ENCODE measurements at places on chromosomes 5 and 9. TPM values are rescaled to one million over a fixed set of nuclear protein-coding genes. Genes with fewer than 3 reads are reported as not detected.

PLAC8L1 gene
- 0.87 TPM for total RNA-seq

STKLD1 gene
- not detected for total RNA-seq

IL31RA gene
- 3.7 TPM for total RNA-seq

GABRA1 gene
- not detected for total RNA-seq

TMEFF1 gene
- 0.27 TPM for total RNA-seq

PHF24 gene
- total RNA-seq = 0.88 TPM

DNA sequence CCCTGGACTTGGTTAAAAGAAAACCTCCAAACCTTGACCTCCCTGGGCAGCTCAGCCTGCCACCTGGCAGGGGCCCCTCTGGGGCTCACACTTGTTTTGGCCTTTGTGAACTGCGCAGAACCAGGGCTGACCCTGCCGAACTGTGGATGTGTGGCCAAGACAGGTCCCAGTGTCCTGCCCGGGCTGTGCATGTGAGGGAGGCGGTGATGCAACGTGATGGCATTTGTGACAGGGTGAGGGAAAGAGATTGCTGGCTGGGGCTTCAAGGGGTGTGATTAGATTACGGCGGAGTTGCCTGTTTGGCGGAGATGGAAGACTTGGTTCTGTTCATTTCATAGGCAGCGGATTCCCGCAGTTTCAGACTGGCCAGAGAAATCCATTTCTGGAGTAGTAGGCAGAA lies 30.4 kb upstream of the NKX2-5 start:
- no peaks in the 10 kb centered on the region for H3K4me1 ChIP-seq
- H3K4me3 ChIP-seq = no peak overlapping the region
- H3K27ac ChIP-seq = no peak overlapping the region

- peaks cover 5% of the 10 kb centered on the region for H3K36me3 ChIP-seq
- H3K27ac ChIP-seq = no peak overlapping the region
- no peaks in the 10 kb centered on the region for H3K4me1 ChIP-seq
- no peak for DNase-seq
Measured at GRCh38 chr5:88713818-88714217, 169.2 kb downstream of the MEF2C start.

GRCh38 chr5:176879663-176880361 lies 19.3 kb downstream of the HK3 start:
- no peak overlapping the region for H3K4me3 ChIP-seq
- DNase-seq = peak; percentile 72
- no peaks in the 10 kb centered on the region for H3K4me1 ChIP-seq
- H3K36me3 ChIP-seq = no peaks in the 10 kb centered on the region
- no peaks in the 10 kb centered on the region for H3K27me3 ChIP-seq

DNA sequence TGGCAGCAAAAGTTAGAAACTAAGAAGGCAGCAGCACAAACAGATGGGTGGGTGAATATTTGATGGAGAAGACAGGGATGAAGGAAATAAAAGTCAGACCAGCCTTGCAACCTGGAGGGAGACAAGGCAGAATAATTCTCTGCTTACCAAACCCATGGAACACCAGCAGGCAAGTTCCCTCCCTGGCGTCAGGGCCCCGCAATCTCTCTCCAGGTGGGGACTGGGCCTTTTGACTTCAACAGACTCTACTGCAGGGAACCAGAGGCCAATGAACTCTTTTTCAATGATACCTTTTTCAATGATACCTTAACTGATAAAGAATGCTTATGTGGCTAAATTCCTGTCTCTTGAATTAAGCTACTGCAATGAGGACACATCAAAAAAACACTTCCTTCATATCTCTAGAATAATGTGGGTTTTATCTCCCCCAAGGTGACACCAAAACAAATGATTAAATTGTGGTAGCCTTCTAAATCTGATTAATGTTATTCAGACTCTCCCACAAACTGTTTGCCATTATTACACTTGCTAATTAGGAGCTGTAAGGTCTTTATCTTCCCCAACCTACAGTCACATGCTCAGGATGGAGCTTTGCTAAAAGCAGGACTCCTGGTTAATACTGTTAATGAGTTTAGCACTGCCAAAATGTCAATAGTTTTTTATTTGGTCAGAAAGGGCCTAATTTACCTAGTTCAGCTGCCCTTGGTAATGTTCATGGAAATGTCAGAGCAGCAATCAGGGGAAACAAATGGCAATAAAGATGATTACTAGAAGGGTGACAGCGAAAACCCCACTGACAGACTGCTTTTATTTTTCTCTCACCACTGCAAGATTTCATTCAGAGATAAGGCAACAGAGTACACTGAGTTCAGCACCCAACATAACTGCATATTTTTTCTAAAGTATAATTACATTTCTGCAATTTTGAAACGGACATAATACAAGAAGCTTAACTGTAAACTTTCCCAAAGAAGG lies 165.5 kb downstream of the TSSK1B start:
- DNase-seq = no peak
- H3K27me3 ChIP-seq = no peaks in the 10 kb centered on the region
- H3K4me3 ChIP-seq = no peak overlapping the region

GRCh38 chr5:175663186-175664184 lies 5.6 kb downstream of the HRH2 start:
- H3K27ac ChIP-seq = no peak overlapping the region
- no peaks in the 10 kb centered on the region for H3K27me3 ChIP-seq
- DNase-seq = no peak
- H3K36me3 ChIP-seq = no peaks in the 10 kb centered on the region
- H3K4me1 ChIP-seq = no peaks in the 10 kb centered on the region

DNA sequence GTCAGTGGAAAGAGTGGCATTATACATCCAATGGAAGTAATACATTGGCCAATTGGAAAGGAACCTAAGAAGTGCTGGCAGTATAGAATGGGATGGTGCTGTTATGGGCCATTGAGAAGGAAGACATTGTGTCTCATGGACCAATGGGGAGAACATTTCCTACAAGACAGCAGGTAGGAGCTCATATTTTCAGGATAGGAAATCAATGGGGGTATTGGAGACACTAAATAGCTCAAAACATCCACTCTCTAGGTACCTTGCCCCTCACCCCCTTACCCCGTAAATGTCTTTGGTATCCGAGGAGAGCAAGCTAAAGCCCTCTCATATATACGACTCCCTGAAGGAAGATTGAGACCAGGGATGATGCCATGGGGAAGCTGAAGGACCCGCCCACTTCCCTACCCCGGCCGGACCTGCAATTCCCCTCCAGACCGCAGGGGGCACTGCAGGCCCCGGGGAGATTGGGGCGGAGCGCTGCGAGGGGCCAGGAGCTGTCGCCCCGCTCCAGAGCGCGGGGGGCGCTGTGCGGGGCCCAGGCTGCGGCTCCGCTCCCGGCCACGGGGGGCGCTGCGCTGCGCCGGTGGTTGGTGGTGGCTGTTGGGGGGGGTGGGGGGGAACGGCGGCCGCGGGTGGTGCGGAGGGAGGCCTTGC lies at the start of gene KDM3B:
Gene KDM3B (plus strand): TSS at position 615 of the 651 bp plus-strand sequence. CDS start 111 bp downstream, outside the sequence.
- peak within 1 kb of the TSS; percentile 66 for H3K4me3 ChIP-seq
- H3K27me3 ChIP-seq = no peaks in the 10 kb centered on the region
- H3K36me3 ChIP-seq = no peaks in the 10 kb centered on the region
- peak; percentile 87 for DNase-seq

DNA sequence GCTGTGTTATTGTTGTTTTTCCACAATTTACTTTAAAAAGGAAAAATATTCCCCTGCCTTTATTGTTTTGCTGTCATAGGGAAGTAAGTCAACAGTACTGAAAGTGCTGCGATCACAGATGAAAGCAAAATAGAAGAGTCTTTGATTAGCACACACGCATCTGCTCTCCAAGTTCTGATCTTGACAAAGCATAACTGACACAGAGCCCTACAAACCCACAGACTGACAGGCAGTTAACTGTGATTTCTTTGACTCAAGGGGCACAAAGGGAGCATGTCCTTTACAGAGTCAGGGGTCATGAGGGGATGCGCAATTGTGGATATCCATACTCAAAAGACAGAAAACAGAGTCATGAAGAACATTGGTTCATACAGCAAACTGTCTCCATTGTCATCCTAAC lies 123.7 kb downstream of the SNCAIP start:
- no peak overlapping the region for H3K27ac ChIP-seq
- H3K4me3 ChIP-seq = no peak overlapping the region
- DNase-seq = no peak

DNA sequence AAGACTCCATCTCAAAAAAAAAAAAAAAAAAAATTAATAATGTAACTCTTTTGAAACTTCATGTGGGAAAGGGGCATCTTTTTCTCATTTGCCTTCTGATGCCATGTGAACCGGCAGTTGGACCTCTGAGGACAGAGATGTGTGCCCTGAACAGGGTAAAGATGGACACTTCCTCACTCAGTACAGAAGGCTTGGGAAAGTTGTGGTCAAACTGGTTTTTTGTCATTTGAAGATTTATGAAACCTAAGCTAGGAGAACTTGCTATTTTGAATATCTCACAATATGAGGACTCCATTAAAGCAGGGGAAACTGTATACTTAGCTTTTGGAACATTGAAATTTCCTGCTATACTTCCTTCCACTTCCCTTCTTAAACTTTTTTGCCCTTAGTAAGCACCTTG lies 147.5 kb upstream of the ALDH1B1 start:
- H3K36me3 ChIP-seq = no peaks in the 10 kb centered on the region
- DNase-seq = no peak
- no peaks in the 10 kb centered on the region for H3K4me1 ChIP-seq

- H3K27ac ChIP-seq = no peak overlapping the region
- no peaks in the 10 kb centered on the region for H3K27me3 ChIP-seq
- no peaks in the 10 kb centered on the region for H3K36me3 ChIP-seq
- H3K4me3 ChIP-seq = no peak overlapping the region
Measured at GRCh38 chr9:81382281-81382680, 307.1 kb downstream of the TLE1 start.

GRCh38 chr5:1409381-1410110 lies 35.7 kb downstream of the SLC6A3 start:
- no peak overlapping the region for H3K27ac ChIP-seq
- H3K4me3 ChIP-seq = no peak overlapping the region
- H3K4me1 ChIP-seq = no peaks in the 10 kb centered on the region
- peak; percentile 38 for DNase-seq
- H3K36me3 ChIP-seq = no peaks in the 10 kb centered on the region

- H3K27ac ChIP-seq = no peak overlapping the region
- H3K27me3 ChIP-seq = no peaks in the 10 kb centered on the region
- no peak for DNase-seq
- H3K4me1 ChIP-seq = no peaks in the 10 kb centered on the region
- H3K36me3 ChIP-seq = peaks cover 8% of the 10 kb centered on the region
Measured at GRCh38 chr9:33110686-33111085, 34.2 kb upstream of the SMU1 start.

GRCh38 chr9:4416467-4416866 lies 73.8 kb upstream of the SLC1A1 start:
- H3K36me3 ChIP-seq = no peaks in the 10 kb centered on the region
- no peaks in the 10 kb centered on the region for H3K4me1 ChIP-seq
- no peak for DNase-seq
- no peaks in the 10 kb centered on the region for H3K27me3 ChIP-seq
- no peak overlapping the region for H3K4me3 ChIP-seq
- no peak overlapping the region for H3K27ac ChIP-seq

DNA sequence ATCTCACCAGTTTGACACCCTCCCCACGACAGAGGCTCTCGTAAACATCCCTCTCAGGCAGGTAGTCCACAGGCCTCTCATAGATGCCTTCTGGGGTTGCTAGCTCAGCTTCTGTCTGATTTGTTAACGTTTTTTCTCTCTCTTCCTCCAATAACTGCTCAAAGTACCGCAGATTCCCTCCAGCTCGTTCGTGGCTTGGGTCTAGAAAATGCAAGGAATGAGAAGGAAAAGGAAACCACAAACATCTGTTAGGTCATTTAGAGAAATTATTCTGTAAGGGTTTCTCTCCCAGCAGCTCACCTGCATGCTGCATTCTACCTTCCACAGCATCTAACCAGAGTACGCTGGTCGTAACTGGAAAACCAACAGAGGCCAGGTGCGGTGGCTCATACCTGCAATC lies 18.5 kb downstream of the P4HA2 start:
- DNase-seq = no peak
- peaks cover 9% of the 10 kb centered on the region for H3K36me3 ChIP-seq
- H3K27me3 ChIP-seq = no peaks in the 10 kb centered on the region
- H3K4me3 ChIP-seq = no peak overlapping the region
- no peak overlapping the region for H3K27ac ChIP-seq

DNA sequence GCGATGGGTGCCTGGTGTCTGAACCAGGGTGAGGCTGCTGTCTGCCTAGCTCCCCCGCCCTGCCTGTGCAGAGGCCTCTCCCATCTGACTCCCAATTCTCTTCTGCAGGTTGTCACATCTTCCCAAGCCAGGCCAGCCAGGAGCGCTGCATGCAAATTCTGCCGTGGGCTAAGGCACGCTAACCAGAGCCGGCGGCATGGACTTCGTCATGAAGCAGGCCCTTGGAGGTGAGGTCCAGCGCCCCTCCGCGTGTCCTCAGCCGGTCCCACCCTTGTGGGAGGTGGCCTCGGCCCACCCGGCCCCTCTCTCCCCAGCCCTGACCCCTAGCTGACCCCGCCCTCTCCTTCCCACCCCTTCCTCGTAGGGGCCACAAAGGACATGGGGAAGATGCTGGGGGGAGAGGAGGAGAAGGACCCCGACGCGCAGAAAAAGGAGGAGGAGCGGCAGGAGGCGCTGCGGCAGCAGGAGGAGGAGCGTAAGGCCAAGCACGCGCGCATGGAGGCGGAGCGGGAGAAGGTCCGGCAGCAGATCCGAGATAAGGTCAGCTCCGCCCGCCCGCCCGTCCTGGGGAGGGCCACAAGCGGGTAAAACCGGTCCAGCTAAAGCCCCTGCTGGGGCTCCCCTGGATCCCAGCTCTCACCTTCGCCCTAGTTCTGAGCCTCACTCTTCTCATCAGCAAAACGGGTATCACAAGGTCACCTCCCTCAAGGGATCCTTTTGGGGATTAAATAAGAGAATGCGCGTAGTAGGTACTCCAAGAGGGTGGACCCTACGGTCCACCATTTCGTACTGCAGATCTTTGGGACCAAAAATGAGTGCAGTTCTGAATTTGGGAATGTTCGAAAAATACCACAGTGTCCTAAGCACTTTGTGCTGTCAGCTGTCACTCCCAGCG lies 7.4 kb downstream of the CPLX2 start:
- H3K27ac ChIP-seq = no peak overlapping the region
- H3K27me3 ChIP-seq = no peaks in the 10 kb centered on the region
- DNase-seq = no peak
- no peaks in the 10 kb centered on the region for H3K36me3 ChIP-seq

DNA sequence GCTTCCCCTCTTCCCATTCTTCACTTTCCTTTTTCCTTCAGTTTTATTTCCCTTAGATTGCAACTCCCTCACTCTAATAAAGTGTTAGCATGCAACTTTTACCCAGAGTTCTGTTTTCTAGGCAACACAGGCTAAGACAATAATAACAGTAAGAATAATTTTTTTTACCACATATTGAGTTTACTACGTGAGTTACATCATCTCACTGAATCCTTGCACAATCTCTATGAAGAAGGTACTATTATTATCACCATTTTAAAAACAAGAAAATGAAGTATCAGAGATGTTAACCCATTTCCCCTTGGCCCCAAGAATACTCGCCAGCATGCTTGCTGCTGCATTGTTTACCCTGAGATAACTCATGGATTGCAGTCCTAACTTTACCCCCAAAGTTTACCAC lies 53.7 kb upstream of the SMIM32 start:
- H3K27ac ChIP-seq = no peak overlapping the region
- no peaks in the 10 kb centered on the region for H3K4me1 ChIP-seq
- no peaks in the 10 kb centered on the region for H3K27me3 ChIP-seq
- H3K36me3 ChIP-seq = no peaks in the 10 kb centered on the region
- no peak overlapping the region for H3K4me3 ChIP-seq
- no peak for DNase-seq

Measured in aorta (tissue), 5 donors.